ENCODE measurements at places on chromosomes 7 and 10.

DNA sequence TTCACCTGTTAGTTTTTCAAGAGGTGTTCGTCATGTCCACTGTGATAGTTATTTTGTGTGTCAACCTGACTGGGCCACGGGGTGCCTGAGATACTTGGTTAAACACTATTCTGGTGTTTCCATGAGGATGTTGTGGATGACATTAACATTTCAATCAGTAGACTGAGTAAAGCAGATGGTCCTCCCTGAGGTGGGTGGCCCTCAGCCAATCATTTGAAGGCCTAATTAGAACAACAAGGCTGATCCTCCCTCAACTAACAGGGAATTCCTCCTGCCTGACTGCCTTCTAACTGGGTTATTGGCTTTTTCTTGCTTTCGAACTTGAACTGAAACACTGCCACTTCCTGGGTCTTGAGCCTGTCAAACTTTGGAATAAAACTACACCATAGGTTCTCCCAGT, 75.8 kb downstream of the ENO4 start:
- DNase-seq, result no peak

GRCh38 chr10:44908066-44908749, 2.9 kb upstream of the TMEM72 start:
- DNase-seq, result no peak

DNA sequence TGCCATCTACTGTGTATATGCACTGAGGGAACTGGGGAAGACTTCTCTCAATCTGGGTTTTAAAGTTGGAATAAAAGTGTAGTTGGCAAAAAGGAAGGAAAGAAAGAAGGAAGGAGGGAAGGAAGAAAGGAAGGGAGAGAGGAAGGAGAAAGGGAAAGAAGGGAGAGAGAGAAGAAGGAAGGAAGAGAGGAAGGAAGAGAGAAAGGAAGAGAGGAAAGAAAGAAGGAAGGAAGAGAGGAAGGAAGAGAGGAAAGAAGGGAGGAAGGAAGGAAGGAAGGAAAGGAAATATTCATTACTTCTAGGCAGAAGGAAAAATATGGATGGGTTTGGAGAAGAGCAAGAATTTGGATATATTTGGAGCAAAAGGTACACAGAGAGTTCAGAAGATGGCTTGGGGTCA, 343.6 kb upstream of the AUTS2 start:
- no peak for DNase-seq

GRCh38 chr10:100749309-100750217, 4.2 kb downstream of the PAX2 start:
- no peak for DNase-seq

- DNase-seq, result no peak
These were observed 404.9 kb downstream of the TYW1 start for GRCh38 chr7:67401492-67401891.

GRCh38 chr10:13425397-13425796, 77.3 kb upstream of the SEPHS1 start:
- no peak for DNase-seq

- no peak for DNase-seq
These were observed at the start of gene VAX1 for GRCh38 chr10:117137911-117138642. Gene VAX1 (minus strand): TSS chr10:117138270. CDS start chr10:117138056, 214 bp downstream.

- DNase-seq, result peak; percentile 64
These were observed 70.9 kb downstream of the SYPL1 start for GRCh38 chr7:106041140-106041717.

All from inflammatory macrophage treated with lipopolysaccharide for 1 hour (primary cell).